ENCODE measurements at places on chromosomes 1 and 21.

DNA sequence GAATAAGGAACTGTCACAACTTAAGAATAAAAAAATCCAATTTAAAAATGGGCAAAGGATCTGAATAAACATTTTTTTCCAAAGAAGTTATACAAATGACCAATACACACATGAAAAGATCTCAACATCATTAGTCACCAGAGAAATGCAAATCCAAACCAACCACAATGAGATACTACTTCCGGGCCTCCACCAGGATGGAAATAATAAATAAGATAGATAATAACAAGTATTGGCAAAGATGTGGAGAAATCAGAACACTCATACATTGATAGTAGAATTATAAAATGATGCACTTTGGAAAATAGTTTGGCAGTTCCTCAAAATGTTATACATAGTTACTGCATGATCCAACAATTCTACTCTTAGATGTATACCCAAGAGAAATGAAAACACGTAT, 18.7 kb downstream of the ZSWIM5 start:
- DNase-seq = no peak

- DNase-seq = no peak
Observed at GRCh38 chr1:170176772-170177171, 31.0 kb downstream of the NTMT2 start.

- no peak for DNase-seq
Observed at GRCh38 chr1:20143318-20143717, 4.2 kb downstream of the PLA2G2F start.

DNA sequence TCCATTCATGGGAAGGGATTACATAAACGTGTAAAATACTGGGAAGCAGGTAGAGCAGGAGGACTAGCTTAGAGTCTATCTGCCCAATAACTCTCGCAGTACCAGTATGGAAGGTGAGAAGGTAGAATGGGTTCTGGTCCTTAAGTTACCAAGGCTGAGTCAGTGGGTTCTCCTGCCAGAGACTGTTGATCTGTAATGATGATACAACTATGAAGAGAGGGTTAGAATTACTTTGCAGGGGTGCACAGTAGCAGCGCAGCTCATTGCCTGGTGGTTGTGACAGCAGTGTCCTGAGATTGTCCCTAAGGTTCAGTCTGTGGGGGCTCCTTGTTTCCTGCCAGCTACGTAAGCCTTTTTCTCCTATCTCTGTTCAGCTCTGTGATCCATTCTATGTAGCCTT, 2.5 kb upstream of the MAST2 start:
- DNase-seq = no peak

- no peak for DNase-seq
Observed at GRCh38 chr1:15460708-15461095, 4.2 kb downstream of the CELA2A start.

- DNase-seq = no peak
Observed at GRCh38 chr1:28143496-28144202, 32.8 kb downstream of the PTAFR start.

- no peak for DNase-seq
Observed at GRCh38 chr1:110339407-110340206, 430 bp downstream of the RBM15 start.

- peak; percentile 76 for DNase-seq
Observed at GRCh38 chr1:89085781-89086180, 20.8 kb upstream of the GBP1 start.

DNA sequence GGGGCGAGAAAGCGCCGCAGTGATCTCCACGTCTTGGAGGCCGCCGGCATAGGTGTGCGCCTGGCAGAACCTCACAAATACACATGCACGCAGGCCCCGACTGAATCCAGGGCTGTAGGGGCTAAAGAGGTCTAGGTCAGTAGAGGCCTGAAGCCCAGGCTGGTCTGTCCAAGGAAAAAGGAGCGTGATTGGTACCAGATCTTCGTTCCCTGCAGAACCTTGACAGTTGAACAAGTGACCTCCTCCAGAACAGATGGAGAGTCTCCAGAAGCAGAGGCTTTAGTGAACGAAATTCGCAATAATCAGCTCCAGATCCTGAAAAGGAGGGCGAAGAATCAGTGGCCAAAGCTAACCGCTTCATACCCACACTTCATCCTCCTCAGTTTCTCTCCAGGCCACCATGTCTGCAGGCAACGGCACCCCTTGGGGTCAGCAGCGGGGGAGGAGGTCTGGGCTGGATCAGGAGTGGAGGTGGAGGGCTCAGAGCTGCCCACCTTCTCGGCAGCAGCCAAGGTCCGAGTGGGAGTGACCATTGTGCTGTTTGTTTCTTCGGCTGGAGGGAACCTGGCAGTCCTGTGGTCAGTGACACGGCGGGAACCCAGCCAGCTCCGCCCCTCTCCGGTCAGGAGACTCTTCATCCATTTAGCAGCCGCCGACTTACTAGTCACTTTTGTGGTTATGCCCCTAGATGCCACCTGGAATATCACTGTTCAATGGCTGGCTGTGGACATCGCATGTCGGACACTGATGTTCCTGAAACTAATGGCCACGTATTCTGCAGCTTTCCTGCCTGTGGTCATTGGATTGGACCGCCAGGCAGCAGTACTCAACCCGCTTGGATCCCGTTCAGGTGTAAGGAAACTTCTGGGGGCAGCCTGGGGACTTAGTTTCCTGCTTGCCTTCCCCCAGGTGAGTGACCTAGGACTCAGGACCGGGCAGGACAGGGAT, 749 bp upstream of the PEX11B start:
- peak; percentile 45 for DNase-seq

DNA sequence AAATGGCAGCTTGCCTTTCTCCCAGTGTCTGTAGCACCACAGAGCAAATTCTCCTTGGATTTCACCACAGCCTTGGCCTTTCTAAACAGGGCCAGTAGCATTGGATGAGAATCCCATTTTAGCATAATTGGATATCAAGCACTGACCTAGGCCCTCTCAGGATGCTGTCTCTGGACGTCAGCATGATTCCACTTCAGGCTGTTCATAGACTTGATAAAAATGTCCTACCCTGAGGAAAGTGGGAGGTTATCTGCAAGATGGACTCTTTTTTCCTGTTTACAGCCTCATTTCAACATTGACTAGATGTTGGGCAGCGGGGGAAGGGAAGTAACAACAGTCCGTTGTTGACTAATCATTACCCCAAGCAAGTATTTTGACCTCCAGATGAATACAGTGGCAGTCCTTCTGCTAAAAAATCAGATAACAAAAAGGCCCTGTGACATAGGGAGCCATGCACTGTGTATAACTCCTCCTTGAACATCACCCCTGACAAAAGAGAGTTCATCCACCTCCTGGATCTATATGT, 5.2 kb downstream of the NPL start:
- peak; percentile 53 for DNase-seq

DNA sequence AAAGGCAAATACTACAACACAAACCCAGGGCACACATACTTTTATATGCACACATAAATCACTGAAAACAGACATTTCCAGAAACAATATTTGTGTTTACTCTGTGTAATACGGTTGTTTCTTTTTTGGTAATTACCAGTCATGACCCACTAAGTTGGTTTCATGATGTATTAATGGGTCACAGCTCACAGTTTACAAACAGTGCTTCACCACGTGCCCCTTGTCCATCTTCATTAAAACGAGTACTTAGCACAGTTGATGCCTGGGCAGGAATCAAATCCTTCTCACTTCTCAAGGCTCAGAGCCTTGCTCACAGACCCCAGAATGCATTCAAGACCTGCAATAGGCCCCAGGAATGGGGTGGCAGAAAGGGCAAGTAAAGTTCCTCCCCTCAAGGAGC, 13.8 kb downstream of the SSBP3 start:
- DNase-seq = no peak

- DNase-seq = peak; percentile 71
Observed at GRCh38 chr1:46798810-46799209, at the start of gene CYP4B1. Gene CYP4B1 (plus strand): TSS chr1:46799046. CDS start chr1:46799082, 36 bp downstream.

- DNase-seq = no peak
Observed at GRCh38 chr1:245232931-245233330, 78.1 kb downstream of the KIF26B start.

DNA sequence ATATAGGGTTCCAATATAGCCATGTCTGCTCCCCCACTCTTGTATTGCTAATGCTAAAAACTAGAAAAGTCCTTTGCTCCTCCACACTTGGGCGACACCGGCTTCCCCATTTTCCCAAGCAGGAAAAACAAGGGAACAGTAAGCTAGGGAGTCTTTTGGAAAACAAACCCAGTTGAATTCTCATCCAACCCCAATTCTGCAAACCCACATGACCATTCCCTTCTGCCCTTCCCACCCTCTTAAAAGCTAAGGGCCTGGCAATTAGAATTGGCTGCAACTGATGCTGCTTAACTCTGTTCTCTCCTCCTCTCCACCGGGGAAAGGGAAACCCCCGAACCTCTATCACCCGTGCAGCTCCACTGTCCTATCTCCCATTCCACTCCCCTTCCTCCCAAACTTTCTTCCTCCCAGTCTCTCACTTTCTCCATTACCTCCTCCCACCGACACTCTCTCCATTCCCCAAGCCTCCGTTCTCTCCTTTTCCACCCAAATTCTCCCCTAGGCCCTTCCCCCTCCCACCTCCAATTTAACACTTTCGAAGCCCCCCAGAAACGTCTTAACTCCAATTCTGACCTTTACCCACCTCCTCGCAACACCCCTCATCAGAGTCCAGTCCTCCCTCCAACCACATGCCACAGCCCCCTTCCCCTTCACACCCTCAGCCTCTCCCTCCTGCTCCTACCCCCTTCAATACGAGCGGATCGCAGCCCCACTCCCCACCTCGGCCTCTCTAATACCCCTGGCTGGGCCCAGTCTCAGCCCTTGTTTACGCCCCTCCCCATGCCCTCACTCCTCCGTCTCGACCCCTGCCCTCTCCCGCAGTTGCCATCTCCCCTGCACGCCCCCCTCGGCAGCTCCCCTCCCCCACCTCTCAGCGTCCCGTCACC, 701 bp downstream of the DEDD start:
- peak; percentile 22 for DNase-seq

GRCh38 chr1:33718186-33718585, 145.7 kb upstream of the HMGB4 start:
- DNase-seq = no peak

GRCh38 chr1:51423073-51423821, 92.9 kb upstream of the TTC39A start:
- no peak for DNase-seq

DNA sequence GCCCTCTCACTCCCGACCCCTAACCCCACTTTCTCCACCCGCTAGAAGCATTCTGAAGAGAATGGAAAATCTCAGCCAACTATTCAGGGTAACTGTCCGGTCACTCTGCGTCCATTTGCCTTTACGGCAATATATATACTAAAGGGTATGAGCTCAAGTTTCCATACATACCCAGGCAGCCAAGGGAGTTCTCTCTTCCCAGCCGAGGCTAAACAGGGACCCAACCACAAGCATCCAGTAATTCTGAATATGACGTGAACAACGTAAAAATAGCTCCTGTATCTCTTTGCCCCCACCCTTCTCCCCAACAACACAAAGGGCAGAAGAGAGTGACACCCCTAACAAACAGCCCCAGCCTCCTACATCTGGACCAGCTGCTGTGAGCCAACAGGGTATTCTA, 67.7 kb downstream of the SSBP3 start:
- DNase-seq = no peak

- DNase-seq = no peak
Observed at GRCh38 chr1:57255945-57256344, 167.9 kb downstream of the DAB1 start.

DNA sequence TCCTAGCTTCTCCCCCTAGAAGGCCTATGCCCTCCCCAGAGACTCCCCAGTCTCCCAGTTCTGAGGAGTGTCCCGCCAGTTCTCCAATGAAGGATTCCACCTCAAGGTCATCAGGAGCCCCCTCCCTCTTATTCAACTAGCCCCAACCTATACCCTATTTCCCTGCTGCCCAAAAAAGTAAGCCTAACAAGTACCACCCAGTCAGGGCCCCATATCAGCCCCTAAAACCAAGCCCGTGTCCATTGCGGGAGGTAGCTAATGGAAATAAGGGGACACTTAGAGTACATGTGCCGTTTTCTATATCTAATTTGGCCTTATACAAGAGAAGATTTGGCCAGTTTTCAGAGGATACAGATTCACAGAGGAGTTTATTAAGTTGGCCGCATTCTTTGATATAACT, 416.2 kb downstream of the MATN1 start:
- no peak for DNase-seq

GRCh38 chr1:2632051-2632430, 775 bp downstream of the MMEL1 start:
- DNase-seq = no peak

DNA sequence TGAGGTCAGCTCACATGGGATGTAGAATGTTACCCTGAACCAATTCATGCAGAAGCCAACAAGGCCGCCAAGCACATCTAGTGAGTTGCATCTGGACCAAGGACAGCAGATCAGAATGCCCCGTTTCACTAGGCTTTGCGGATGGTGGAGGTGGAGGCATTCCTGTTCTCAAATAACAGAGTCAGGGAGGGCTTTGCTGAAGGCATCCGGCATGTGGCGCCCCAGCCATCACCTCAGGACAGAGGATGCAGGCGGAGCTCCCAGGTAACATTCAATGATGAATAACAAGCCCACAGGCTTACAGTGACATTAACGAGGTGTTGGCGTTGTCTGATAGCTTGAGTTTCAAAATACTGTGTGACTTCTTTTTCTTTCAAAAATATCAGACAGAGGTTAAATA, 476.2 kb downstream of the CAMTA1 start:
- DNase-seq = no peak

GRCh38 chr1:9253004-9253403, 18.4 kb downstream of the H6PD start:
- DNase-seq = peak; percentile 54

GRCh38 chr1:179820226-179820970, 57.2 kb downstream of the TOR1AIP2 start:
- no peak for DNase-seq

GRCh38 chr21:32463367-32463766, 50.9 kb downstream of the EVA1C start:
- no peak for DNase-seq

DNA sequence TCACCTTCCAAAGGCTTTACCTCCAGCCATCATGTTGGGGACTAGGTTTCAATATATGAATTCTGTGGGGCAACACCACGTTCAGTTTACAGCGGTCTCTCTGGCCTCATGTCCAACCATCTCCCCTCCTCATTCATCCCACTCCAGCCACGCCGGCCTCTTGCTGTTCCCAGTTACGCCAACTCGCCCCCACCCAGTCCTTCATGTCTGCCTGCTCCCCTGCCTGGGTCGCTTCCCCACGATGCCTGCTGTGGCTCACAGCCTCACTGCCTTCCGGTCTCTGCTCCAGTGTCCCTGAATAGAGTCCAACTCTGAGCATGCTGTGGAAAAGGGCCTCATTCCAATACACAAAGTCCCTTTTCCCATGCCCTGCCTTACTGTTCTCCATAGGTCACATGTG, 193.8 kb downstream of the KIF26B start:
- no peak for DNase-seq

Data from small intestine (tissue), 16 donors.